ENCODE measurements at places on chromosomes 1 and 21.

DNA sequence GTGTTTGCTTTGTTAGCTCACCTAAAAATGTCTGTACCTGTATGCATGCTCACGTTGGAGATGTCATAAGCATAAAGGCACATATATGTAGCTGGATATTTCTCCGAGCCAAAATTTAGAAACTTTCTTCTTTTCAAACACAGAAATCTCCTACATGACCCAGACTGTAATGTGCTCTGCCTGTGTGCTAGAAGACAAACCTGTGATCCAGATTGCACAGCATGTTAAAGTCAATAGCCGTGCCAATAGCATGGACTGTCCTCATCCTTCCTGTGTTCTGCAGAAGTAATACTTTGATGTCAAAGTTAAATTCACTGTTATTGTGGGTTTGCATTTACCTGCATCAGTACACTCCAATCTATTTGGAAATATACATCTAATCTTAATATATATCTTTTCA is 346.2 kb upstream of the ZRANB2 start:
- DNase-seq = no peak

DNA sequence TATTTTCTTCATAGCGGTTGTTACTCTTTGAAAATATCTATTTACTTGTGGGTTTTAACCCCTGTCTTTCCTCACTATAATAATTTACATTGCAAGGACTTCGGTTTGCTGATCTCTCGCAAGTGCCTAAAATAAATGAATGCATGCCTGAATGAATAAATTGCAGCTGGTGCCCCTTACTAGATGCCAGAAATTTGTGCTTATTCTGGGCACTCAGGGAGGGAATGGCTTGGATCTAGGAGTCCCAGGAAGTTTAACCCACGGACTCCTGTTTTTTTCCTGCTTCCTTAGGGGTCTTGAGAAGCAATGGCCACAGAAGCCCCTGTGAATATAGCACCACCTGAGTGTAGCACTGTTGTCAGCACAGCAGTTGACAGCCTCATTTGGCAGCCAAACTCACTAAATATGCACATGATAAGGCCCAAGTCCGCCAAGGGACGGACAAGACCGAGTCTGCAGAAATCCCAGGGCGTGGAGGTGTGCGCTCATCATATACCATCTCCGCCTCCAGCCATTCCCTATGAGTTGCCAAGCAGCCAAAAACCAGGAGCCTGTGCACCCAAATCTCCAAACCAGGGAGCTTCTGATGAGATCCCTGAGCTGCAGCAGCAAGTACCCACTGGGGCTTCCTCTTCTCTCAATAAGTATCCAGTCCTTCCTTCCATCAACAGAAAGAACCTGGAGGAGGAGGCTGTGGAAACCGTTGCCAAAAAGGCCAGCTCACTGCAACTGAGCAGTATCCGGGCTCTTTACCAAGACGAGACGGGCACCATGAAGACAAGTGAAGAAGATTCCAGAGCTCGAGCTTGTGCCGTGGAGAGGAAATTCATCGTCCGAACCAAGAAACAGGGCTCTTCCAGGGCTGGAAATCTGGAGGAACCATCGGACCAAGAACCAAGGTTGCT is 4.2 kb upstream of the PLA2G2C start:
- no peak for DNase-seq

DNA sequence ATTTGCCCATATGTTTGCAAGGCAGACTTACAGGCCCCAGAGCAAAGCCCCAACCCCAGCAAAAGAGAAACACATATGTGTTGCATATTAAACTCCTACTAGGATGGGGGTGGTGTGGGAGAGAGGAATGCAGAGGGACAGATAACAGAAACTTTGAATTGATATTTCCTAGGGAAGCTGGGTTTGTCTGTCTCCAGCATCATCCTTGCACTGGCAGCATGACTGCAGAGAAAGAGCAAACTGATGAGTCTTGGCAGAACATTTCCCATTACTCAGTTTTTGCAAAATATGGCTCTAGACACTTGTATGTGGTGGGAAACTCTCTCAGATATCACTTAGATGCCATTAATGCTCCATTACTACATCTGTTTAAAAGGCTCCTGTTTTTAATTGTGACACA is 43.8 kb upstream of the MARK1 start:
- DNase-seq = no peak

- no peak for DNase-seq
Observed at GRCh38 chr1:200082329-200082728, 54.8 kb downstream of the NR5A2 start.

- DNase-seq = no peak
Observed at GRCh38 chr1:156422602-156423091, 53.6 kb downstream of the RHBG start.

DNA sequence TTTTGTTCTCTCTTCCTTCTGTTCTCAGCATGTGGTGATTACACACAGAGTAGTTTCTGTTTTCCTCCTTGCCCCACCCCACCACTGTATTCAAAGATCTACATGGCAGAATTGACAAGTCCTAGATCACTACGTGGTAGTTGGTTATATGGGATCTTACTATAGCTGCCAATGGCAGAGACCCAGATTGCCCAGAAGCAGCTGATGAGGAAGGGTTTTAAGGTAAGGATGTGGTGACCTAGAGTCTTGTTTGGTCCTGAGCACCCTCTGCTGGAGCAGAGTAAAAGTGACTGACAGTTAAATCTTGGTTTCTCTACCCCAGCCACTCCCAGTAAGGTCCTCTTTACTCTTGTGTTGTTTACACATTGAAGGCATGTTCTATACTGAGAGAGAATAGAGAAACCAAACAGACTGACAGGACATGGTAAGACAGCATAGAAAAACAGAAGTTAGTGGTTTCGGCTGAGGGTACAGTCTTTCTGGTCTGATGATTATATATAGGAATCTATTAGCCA is 22.8 kb upstream of the STRIP1 start:
- no peak for DNase-seq

DNA sequence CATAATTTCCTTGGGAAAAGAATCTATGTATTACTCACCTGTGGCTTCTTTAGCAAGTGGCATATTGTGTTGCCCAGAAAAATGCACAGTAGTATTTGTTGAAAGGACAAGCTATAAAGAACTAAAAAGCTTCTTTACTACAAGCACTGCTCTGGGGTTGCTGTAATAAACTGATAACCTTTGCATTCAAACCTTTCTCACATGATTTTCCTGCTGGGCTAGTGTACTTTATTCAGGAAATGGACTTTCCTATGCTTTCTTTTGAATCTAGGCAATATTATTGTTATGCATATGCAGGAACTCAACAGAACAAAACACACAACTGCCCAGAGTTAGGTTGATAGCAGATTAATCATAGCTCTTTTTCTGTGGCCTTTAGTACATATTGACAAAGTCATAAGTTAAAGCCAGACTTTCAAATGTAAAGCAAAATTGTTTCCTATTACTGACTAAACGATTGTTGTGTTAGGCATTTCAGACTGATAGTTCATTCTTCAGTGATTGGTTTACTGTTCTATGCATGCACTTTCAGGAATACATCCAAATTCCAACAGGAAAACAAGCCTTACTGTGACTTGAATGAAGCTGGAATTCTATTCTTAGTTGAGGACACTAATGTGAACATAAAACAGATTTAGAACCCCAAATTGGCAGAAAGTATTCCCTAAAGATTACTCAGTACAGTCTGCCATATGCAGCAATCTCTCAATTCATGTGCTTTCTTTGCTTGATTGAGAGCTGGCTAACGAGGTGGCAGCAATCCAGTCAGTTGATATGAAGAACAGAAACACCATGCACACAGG is 564.3 kb upstream of the NEGR1 start:
- no peak for DNase-seq

DNA sequence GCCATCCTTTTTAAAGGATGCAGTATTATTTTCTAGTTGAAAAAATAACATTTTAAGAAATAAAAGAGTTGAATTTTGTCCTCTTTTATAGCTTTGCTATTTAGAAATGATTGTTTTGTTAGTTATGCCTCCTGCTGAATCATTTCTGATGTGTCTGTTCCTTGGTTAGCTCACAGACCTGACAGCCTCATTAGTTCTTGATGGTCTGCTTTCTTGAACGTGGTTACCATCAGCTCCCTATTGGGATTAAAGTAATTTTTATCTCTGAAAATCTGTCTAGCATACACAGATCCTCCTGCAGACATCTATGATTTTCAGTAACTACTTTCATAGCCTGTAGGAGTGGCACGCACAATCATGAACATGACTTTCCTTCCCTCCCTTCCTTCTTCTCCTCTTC is 447.6 kb upstream of the B3GALT2 start:
- DNase-seq = no peak

DNA sequence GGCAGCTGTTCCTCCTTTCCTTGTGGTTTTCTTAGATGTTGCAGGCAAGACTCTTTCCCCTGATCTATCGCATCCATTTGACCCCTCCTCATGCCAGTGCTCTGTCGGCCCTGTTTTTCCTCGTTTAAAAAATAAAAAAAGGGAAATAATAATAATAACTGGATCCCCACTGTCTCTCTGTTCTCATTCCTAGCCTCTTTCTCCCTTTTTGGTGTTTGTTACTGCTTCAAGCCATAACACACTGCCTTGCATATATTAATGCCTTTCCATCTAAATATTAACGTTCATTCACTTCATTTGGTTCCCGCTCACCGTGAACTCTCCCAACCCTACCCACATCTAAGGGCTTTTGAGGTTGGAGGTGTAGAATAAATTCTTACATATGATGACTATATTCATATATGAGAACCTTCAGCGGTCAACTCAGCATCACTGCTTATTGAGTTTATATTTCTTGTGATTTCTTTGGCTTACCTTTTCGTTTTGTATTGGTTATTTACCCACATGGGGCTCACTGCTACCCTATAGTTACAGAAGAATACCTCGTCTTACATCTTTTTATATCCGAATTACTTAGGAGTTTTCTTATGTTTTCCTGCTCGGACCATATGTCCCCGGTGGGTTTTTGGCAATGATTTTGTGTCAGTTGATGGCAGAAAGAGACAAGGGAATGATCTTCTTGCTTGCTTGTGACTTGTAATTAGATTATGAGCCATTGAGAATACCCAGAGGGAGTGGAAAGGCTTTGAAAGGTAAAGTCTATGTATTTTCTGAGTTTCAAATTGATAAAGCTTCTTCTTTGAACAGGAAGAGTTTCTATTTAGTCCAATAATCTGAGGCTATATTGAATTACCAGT is 805 bp downstream of the ATG4C start:
- DNase-seq = no peak

DNA sequence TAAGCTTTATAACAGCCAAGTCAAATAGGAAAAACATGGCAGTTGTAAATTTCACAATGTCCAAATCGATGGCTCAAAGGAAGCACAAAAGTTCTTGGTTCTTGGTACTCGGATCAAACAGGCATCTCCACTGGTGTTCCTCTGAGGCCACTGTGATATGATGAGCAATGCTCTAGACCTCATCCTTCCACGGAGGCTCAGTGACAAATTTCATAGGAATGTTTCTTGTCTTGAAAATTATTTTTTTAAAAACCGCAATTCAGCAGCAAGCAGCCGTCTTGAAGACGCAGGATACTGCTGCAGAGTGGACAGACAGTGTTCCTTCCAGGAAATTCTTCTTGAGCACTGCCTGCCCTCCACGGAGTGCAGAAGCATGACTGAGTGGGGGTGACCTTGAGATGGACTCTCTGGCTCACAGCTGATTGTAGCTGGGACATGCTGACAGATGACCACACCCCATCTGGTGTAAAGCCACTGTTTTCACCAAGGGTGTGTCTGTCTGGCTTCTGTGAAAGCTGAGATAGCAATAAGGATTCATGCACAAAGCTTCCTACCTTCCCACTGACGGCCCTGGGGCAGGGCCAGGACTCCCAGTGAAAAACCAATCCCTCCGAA is 61.9 kb downstream of the TIAM1 start:
- no peak for DNase-seq

DNA sequence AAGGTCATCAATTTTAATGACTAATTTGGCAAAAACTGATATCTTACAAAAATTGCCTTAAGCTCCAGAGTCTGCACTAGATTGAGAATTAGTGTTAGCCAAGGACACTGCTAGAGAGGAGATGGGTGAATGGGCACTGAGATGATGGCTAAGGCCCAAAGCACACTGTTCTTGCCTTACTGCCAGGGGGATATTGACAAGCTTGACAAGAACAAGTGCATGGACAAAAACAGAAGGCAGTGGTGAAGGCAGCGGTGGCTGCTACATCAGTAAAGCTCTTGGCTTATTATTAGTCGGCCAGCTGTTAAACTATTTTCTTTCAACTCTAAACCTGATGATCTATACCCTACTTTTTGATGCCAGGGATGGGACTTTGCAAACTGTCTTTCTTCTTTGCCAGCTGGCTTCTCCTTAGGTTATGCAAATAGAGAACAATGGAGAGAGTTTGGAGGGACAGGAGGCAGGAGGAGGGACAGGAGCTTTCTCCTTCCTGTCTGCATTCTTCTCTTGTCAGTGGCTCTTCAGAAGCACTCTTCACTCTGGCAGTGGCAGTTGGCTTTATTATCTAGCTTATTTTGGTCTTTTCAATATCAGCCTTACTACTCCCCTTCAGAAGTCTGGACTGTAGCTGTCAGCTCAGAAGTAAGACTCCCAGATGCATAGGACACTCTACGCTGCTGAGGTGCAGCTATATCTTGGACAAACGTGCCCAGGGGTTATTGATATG is 853.5 kb upstream of the TMPRSS15 start:
- DNase-seq = no peak

DNA sequence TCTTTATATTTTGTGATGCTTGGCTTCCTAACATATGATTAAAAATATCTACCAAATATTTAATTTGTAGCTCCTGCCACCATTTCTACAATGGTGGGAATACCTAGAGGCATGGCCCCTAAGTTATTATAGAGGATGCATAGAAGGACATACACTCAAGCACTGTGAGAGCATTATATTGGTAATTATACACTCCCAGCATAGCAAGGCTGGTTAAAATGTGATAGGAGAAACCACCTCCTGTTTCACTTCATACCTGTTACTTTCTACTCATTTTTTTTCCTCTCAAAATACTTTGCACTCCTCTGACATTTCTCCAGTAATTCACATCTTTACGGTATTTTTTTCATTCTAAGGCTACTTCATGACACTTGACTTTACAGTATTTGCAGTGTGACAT is 92.9 kb downstream of the HS2ST1 start:
- no peak for DNase-seq

GRCh38 chr1:205542367-205542766 is 37.9 kb downstream of the CDK18 start:
- no peak for DNase-seq

GRCh38 chr21:29938776-29939103 is 1.1 kb downstream of the GRIK1 start:
- no peak for DNase-seq

DNA sequence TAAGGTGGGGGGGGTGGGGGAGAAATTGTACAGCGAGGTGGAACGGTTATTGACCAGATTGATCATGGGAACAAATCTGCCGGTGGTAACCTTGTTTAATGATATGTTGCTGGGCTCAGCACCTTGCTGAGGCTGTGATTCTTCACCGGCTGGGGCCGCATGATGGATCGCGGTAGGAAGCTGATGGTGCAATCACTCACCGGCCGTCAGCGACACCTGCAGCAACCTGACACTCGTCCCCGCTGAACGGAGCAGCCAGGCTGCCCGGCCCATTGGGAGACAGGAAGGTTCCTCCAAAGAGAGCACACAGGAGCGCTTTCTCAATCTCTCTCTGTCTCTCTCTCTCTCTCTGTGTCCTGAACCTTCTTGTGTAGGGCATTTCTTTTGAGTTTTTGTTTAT is 128.5 kb upstream of the RRP15 start:
- no peak for DNase-seq

- no peak for DNase-seq
Observed at GRCh38 chr1:152392909-152393308, 21.2 kb downstream of the CRNN start.

All from activated CD4-positive, alpha-beta T cell treated with anti-CD3 and anti-CD28 coated beads for 1 hour (primary cell).